CD4-positive, alpha-beta T cell treated with Interleukin-15 for 1 hour (primary cell): ENCODE measurements at places on chromosomes 16 and 17.

GRCh38 chr16:12318661-12319427, 342.3 kb downstream of the SNX29 start:
- no peak for DNase-seq

DNA sequence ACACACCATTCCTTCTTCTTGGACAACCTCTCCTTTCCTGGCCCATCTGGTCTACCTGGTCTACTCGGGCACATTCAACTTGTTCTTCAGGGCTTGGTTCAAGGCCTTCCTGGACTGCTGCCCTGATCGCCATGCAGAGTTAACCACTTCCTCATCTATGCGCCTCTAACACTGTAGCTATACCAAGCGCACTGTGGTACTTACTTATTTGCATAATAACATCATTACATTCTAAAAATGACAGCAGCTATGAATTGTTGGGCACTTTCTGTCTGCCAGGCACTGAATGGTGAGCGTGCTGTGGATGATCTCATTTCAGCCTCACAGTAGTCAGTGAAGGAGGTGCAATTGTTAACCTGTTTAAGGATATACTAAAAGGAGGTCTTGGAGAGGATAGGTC, 66.9 kb upstream of the SDK2 start:
- DNase-seq: no peak

DNA sequence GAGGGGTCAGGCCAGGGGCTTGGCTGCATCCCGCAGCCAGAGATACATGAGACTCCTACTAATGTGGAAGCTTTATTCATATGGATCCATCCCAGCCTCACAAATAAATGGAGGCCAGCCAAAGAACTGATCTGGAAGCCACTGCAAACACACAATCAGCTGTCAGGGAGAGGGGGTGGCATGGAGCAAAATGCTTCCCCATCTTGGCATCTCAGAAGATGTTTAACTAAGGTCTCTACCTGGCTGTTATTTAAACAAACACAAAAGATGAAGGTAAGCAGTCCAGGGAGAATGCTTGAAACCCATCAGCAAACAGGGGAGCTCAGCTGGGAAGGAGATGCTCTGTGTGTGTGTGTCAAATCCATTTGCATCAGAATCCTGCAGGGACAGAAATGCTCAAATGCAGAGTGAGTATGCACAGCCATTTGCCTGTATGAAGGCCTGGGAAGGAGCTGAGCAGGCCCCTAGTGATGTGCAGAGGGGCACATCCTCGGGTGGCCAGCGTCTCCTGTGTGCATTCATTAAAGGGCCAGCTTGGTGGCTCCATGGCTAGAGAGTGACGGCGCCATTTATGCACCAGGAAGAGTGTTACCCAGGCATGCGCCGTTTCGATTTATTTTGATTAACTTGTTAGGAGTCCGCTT, 34.2 kb upstream of the IRX3 start:
- DNase-seq: no peak

DNA sequence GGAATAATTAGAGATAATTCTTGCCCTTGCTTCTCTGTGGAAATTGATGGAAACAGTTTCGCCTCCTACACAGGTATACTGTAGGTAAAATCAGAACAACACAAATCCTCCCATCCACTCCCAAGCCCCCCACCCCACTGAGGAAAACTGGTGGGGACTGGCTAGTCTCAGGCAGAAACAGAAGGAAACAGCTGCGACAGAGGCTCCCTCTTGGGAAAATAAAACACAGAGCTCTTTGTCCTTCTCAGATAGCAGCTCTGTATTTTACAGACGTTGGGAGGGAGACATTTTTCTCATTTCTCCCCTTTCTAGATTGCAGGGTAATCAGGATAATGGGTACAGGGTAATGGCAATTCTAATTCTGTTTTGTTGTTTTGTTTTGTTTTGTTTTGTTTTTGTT, 1.1 kb downstream of the SLFN13 start:
- DNase-seq: no peak

GRCh38 chr16:54489225-54490111, 202.9 kb upstream of the IRX3 start:
- no peak for DNase-seq

- DNase-seq: no peak
These were observed 331.8 kb downstream of the TMEM114 start for GRCh38 chr16:8258523-8258922.

- DNase-seq: no peak
These were observed 21.7 kb downstream of the FOXN1 start for GRCh38 chr17:28527859-28528258.
